ENCODE measurements at places on chromosomes 6 and 20.

GRCh38 chr6:43636308-43636659, 644 bp downstream of the MAD2L1BP start:
- no peak for DNase-seq

DNA sequence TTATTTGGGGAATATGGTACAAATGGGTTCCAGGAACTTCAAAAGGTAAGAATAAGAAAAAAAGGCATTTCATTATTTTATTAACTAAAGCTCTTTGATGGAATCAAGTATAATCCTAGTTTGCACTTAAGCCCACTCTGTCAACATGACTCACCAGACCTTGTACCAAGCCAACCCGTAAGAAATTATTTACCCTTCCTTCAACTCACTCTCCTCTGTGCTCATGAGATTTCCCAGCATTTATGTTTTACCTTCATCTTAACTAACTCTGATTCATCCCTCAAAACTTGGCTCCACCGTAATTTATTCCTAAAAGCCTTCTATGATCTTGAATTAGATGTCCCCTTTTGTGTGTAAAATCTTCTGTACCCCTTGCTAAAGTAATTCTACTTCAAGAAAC, 308.7 kb downstream of the PKHD1 start:
- DNase-seq, result no peak

DNA sequence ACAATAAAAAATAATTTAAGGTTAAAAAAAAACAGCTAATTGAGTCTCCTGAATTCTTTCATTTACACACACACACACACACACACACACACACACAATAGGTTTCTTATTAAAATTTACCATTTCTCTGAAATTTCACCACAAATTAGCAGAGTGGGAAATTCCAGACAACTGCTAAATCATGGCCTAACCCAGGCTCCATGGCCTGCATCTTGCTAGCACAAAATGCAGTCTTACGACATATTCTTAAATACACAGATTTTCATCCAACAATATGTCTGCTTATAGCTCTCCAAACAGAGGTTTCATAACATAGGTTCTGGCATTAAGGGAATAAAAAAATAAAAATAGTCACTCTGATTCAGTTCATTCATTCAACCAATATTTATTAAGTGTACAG, 46.9 kb downstream of the SOD2 start:
- no peak for DNase-seq

- no peak for DNase-seq
These were observed 13.5 kb upstream of the NOL4L start for GRCh38 chr20:32598606-32599005.

DNA sequence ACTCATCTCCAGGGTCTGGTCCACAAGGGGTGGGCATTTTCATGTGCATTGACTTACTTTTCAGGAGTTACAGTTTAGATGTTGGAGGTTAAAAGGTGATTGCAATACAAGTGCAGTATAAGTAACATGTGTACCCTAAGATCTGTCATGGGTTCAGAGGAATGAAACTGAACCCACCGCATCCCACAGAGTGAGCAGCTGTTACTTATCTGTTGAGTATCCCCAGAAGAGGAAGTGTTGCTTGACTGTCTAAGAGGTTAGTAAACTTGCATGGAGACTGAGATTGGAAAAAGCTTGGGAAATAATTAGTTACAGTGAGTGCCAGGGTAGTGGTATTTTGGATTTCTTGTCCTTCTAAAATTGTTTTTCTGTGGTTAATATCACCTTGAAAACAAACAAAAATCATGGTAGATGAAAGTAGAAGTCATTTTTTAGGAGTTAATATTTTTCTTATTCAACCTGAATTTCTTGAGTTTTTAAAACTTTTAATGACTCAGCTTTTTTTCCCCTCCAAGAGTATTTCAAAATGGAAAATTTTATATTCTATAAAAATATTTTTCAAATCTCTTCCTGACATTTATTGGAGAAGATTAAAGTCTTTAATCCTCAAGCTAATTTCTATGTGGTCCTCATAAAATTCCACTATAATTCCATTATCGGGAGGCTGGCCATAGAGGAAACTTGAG, 306.1 kb downstream of the ZNF217 start:
- DNase-seq, result no peak

- no peak for DNase-seq
These were observed 1.1 kb downstream of the USP45 start for GRCh38 chr6:99514089-99514488.

DNA sequence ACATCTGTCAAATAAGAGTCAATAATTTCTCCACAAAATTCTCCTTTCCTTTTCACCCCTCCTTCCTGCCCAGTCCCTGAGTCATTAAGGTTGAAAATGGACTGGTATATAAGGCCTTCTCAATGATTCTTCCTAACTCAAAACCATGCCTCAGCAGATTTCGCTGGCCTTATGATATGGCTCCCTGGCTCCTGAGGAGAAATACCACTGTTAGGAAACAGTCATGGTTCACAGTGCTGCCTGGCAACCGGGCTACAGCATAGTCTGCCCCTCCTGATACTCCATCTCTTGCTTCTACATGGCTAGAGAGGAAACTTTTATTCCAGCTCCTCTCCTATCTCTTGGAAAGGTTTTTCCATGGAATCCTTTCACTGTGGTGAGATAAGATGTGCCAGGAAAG, 4.7 kb downstream of the UBE2J1 start:
- no peak for DNase-seq

- DNase-seq, result no peak
These were observed 109.3 kb upstream of the EYA4 start for GRCh38 chr6:133131621-133132465.

GRCh38 chr6:127195833-127196232, 70.8 kb upstream of the RNF146 start:
- no peak for DNase-seq

- DNase-seq, result no peak
These were observed 258.7 kb upstream of the RNF217 start for GRCh38 chr6:124703541-124703940.

- no peak for DNase-seq
These were observed 40.3 kb upstream of the PRND start for GRCh38 chr20:4681401-4681800.

DNA sequence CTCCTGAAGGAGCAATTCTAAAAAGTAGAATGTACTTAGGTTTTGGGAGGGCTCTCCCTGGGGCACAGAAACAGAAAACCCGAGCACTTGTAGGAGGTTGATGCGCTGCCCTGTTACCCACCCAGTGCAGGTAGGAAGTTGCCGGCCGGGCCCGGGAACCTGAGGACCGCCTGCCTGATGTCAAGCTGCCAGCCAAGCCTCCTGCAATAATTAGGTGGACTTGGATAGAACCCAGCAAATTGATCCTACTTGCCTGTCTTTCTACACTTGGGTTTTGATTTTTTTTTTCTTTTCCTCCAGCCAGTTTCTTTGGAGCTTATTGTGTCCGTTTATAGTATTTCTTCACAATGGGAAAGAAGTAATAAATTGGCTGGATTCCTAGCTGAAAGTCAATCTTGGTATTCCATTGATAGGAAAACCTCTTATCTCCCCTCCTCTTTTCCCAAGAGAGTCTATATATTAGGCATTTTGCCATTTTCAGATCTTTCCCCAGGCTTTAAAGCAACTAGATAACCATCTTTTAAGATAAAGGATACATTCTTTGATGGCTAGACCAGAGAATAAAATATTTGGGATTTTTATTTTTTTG, 78.3 kb upstream of the FYN start:
- no peak for DNase-seq

DNA sequence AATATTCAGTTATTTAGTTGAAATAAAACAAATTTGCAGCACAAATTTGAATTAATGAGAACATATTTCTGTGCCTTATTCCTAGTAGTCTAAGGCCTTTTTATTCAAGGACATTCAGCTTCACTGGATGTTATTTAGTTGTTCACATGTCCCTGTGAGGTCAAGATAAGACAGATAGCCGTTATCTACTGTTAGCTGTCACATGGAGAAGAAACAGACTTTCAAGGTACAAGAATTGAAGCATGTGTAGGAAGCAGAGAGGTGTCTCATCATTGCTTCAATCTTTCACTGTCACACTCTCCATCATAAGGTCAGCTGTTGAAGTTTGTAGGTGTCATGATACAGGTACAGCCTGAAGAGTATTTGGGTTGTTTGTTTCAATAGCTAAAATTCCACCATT, 112.9 kb upstream of the JAG1 start:
- DNase-seq, result no peak

DNA sequence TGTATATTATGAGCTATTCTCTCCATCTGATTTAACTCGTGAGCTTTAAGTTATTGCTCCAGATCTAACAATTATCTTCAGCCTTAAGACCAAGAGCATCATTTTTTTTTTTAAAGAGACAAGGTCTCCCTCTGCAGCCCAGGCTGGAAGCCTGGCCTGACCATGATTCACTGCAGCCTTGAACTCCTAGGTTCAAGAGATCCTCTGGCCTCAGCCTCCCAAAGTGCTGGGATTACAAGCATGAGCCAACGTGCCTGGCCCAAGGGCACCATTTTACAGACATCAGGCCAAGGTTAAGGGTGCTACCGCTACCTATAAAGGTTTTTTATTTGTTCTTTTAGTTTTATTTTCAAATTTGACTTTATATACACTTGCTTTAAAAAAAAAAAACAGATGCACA, 2.3 kb downstream of the SUPT3H start:
- no peak for DNase-seq

DNA sequence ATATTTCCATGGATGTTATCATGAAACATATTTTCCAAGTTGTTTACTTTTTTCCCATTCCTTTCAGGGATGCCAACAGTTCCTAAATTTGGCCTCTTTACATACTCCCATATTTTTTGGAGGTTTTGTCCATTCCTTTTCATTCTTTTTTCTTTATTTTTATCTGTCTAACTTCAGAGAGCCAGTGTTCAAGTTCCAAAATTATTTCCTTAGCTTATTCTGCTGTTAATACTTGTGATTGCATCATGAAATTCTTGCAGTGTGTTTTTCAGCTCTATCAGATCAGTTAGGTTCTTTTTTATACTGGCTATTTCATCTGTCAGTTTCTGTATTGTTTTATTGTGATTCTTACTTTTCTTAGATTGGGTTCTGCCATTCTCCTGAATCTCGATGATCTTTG, 89.9 kb upstream of the TCF21 start:
- no peak for DNase-seq
